ENCODE measurements at places on chromosomes 13 and 19.

GRCh38 chr13:44876782-44877324 lies 112.4 kb downstream of the NUFIP1 start:
- no peak for DNase-seq

DNA sequence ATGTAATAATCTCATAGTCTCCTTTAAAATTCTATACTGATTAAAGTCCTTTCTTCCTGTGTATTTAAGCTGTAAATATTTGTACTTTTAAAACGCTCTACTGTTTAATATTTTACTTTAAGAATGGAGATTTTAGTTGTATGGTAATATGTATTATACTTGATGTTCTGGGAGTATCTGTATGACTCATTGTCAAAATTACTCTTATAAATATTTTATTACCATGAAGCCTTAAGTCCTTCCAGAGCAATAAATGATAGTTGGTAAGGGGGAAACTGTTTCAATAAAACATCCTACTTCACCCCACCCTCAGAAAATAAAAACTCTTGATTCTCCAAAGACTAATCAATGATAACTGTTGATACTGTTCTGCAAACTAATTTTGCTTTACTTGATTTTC lies 6.4 kb downstream of the PCDH9 start:
- peak; percentile 4 for DNase-seq

GRCh38 chr13:57631596-57632275 lies at the start of gene PCDH17:
Gene PCDH17 (plus strand): TSS chr13:57631744. CDS start chr13:57632547, 803 bp downstream.
- peak; percentile 17 for DNase-seq

- DNase-seq, result no peak
Measured at GRCh38 chr13:46012404-46012803, 40.1 kb downstream of the ZC3H13 start.

GRCh38 chr13:99726282-99726894 lies 225.1 kb downstream of the TM9SF2 start:
- DNase-seq, result no peak

GRCh38 chr19:13382633-13382938 lies 123.7 kb downstream of the CACNA1A start:
- DNase-seq, result no peak

- DNase-seq, result peak; percentile 75
Measured at GRCh38 chr19:1773184-1773583, 19.9 kb downstream of the ONECUT3 start.

DNA sequence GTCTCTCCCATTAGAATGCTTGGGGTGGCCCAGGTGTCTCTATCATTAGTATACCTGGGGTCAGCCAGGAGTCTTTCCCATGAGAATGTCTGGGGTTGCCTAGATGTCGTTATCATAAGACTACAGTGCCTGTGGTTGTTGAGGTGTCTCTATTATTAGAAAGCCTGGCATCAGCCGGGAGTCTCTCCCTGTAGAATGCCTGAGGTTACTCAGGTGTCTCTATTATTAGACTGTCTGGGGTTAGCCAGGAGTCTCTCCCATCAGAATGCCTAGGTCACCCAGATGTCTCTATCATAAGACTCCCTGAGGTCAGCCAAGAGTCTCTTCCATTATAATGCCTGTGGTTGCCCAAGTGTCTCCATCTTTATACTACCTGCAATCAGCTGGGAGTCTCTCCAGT lies 1541.1 kb downstream of the UQCRFS1 start:
- no peak for DNase-seq

All from EH (cell line).